Pancreas (tissue), 10 donors: ENCODE measurements at places on chromosomes 1 and 21. TPM values are rescaled to one million over a fixed set of nuclear protein-coding genes. Genes with fewer than 3 reads are reported as not detected.

ZNF648 gene
- 0.32 TPM for total RNA-seq

CREB3L4 gene
- total RNA-seq: 10.7 TPM

VWA1 gene
- total RNA-seq: 39.6 TPM

BRDT gene
- not detected for total RNA-seq

DNA sequence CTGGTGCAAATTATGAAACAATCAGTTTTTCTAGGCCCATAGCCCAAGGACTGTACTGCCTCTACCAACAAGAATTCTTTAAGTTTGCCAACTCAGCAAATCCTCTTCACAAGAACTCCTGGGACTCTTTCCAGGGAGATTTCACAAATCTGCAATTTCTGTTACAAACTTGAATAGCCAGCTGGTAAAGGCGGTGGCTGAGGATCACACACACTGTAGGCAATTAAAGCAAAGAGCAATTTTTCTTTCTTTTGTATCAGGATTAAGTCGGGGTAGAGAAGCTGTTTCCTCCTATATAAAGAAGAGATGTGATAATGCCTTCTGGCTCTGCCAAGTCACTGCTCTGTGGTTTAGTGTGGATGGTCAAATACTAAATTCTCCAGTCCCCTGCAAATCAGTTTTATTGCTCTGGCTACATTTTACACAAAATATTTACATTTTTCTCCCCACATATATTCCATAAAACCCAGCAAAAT, 1.7 kb downstream of the ALDH9A1 start:
- no peaks in the 10 kb centered on the region for H3K27me3 ChIP-seq
- H3K36me3 ChIP-seq: no peaks in the 10 kb centered on the region
- peaks cover 19% of the 10 kb centered on the region for H3K4me1 ChIP-seq

DNA sequence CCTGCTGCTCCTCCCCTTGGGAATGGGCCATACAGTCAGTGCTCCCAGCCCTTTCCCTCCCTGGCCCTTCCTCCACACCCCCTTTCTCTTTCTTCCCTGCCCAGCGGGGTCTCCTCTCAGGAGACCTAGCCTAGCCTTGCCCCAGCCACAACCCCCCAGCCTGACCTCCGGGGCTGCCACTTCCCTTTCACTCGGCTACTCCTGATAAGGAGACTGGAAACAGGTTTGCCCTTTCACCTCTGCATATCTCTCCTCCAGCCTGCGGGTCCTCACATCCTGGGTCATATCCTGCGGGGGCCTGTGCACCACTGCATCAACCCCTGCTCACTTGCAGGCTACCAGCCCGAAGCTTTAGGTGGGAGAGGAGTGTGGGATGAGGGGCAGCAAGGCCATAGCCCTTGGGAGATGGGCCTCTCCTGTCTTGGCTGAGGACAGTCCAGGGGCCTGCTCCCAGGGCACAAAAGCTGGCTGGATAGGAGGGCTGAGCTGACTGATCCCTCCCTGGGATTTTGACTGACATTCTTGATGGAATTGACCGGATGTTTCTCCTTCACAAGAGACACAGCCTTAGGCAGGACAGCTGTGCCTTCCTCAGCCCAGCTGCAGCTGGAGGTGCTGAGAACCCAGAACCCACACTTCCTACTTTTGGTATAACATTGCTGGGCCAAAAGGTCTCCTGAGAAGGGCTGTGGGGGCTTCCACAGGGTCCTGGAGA, 19.2 kb upstream of the ALX3 start:
- H3K4me3 ChIP-seq: no peak overlapping the region
- DNase-seq: no peak
- H3K36me3 ChIP-seq: no peaks in the 10 kb centered on the region

DNA sequence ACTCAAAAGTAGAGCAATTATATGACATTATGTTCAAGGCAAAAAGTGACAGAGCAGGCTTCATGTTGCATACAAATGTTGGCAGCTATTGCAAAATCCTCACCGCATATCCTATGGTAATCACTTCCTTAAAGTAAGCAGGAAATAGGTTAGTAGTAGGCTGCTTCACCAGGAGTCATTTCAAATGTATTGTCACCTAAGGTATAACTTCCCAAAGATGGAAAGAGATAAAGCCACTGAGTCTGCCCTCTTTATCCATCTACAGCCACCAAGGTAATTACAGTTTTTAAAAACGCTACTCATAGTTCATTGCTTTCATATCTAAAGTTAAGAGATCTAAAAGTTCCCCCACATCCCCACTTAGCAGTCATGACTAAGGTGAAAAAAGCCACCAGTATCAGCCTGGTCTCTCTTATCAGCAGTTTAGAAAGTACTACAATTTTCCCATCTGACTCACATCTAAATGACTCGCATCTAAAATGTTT, 31.6 kb upstream of the UBE2U start:
- H3K27ac ChIP-seq: peak overlapping the region; percentile 70
- DNase-seq: no peak
- H3K4me3 ChIP-seq: no peak overlapping the region
- peaks cover 26% of the 10 kb centered on the region for H3K4me1 ChIP-seq

- H3K36me3 ChIP-seq: no peaks in the 10 kb centered on the region
- H3K4me1 ChIP-seq: no peaks in the 10 kb centered on the region
- no peak overlapping the region for H3K4me3 ChIP-seq
- DNase-seq: no peak
Measured at GRCh38 chr1:96060621-96061020, 661.0 kb upstream of the PTBP2 start.

DNA sequence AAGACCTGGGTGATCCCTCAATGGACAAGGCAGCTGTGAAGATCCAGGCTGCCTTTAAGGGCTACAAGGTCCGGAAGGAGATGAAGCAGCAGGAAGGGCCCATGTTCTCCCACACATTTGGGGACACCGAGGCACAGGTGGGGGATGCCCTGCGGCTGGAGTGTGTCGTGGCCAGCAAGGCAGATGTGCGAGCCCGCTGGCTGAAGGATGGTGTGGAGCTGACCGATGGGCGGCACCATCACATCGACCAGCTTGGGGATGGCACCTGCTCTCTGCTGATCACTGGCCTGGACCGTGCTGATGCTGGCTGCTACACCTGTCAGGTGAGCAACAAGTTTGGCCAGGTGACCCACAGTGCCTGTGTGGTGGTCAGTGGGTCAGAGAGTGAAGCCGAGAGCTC, 85.2 kb downstream of the TRIM11 start:
- H3K4me3 ChIP-seq: no peak overlapping the region
- no peaks in the 10 kb centered on the region for H3K27me3 ChIP-seq
- H3K36me3 ChIP-seq: peaks cover 5% of the 10 kb centered on the region
- H3K4me1 ChIP-seq: no peaks in the 10 kb centered on the region
